ENCODE measurements at places on chromosomes 6 and 20.
A peak's percentile ranks its signal among the peaks of the same experiment; 100 is the strongest.

DNA sequence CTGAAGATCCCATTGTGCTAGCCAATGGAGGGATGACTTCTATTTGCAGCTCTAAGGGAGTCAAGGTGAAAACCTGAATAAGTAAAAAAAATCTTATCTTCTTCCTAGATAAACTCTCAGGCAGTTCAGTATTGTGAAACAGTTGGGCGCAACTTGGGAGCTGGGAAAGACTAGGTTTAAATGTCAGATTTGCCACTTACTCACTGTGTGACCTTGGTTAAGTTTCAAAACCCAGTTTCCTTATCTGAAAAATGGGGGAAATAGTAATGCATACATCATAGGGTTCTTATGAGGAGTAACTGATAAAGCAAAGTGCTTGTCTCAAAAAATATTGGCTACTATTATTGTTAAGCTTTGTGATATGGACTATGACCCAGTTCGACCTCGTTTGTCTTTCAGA is 88.8 kb downstream of the CD83 start:
- DNase-seq = no peak

DNA sequence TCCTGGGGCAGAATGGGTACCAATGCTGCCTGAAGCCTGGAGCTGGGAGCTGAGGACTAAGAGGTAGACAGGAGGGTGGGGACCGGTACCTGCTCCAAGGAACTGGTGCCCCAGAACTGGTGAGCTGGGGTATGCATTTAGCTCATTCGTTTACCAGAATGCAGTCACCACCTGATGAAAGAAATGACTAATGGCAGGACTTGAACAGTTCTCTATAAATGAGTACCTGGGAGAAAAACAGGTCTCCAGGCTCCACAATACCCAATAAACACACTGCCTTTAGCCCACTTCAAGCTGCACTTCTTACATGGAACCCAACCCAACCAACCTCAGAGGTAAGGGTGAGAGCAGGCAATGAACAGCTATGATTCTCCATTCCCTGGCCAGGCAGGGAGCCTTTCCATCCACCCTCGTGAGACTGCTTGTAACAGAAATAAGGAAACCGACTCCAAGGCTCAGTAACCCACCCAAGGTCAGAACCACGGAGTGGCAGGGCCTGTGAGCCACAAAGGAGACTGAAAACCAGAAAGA is 15.4 kb downstream of the FKBP1A start:
- no peak for DNase-seq

DNA sequence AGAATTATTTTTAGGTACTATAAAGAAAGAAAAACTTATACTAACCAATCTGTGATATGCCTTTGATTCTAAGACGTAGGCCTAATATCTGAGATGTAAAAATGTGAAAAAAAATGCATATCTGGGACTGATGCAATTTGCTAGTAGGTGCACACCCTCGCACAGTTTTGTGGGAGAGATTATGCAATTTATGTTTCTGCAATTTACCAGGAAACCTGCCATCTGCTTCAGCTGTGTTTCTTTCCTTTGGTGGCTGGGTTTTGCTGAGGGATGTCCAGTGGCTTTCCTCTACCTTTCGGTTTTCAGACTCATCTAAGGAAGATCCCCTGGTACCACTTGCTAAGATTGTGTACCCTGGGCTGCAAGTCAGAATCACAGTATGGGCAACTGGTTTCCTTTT is 186.9 kb downstream of the ZFP64 start:
- DNase-seq = peak; percentile 46

DNA sequence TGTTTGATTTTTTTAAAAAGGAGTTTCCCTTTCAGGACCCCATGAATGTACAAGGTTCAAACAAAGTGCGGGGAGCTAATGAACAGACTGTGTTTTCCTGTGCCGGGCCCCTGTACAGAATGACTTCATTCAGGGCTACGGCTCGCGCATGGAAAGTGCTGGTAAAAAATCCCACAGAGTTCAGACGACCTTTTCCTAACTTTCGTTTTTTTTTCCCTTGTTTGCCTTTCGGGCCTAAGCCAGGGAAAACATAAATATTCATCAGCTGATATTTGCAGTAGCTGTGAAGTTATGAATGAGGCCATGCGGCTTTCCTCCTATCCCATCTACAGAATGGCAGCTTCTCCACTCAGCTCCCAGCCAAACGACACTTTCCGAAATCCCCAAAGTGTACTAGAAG is 74.0 kb downstream of the HAO1 start:
- no peak for DNase-seq

DNA sequence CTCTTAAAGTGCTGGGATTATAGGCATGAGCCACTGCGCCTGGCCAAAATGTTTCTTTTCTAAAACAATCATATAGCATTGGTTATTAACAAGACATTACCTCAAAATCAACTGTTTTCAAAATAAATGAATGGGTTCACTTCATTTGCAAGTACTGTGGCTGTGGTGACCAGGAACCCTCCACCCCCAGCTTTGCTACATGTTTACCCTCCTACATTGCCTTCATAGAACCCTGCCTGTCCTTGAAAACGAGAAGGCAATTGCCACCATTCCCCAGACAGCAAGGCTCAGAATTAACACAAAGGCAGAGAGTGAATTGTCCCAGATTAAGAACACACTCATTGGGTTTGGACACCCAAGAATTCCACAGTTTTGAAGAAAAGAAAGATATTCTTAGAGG is 116.6 kb upstream of the LGSN start:
- no peak for DNase-seq

GRCh38 chr6:70325009-70325408 is 22.1 kb upstream of the COL9A1 start:
- no peak for DNase-seq

- peak; percentile 25 for DNase-seq
Measured at GRCh38 chr6:143747347-143747842, 69.6 kb downstream of the PHACTR2 start.
